ENCODE measurements at places on chromosomes 4 and X. TPM values are rescaled to one million over a fixed set of nuclear protein-coding genes. Genes with fewer than 3 reads are reported as not detected.
A peak's percentile ranks its signal among the peaks of the same experiment; 100 is the strongest.

UGT2B15 gene
- not detected for total RNA-seq

TMPRSS11D gene
- not detected for total RNA-seq

ERAS gene
- not detected for total RNA-seq

GRCh38 chr4:110287130-110287529, 88.7 kb upstream of the ELOVL6 start:
- peak; percentile 76 for DNase-seq

PFKFB1 gene
- total RNA-seq: not detected

- DNase-seq: peak; percentile 43
Measured at GRCh38 chr4:109040441-109040840, 262.0 kb downstream of the COL25A1 start.

DNA sequence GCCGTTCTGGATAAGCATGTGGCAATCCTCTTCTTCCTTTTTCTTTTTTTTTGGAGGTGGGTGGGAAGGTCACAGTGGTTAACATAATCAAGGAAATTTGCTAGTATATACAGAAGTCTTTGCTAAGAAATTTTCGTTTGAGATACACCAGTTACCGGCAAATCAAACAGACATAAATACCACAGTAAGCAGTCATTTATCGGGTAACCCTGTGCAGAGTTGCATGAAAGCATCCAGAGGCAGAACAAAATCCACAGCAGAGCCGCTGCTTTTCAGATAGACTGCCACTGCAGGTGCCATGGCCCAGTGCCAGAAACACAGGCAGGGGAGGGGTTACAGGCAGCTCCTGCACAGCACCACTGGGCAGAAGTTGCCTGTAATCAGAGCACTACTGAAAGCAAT, 179.1 kb upstream of the MAB21L2 start:
- DNase-seq: peak; percentile 34
